T-cell (primary cell): ENCODE measurements at places on chromosomes 12 and 14.

GRCh38 chr12:107032266-107032665 is 45.3 kb upstream of the MTERF2 start:
- no peak for DNase-seq

GRCh38 chr14:32933629-32934072 is 5.0 kb upstream of the NPAS3 start:
- DNase-seq: no peak

DNA sequence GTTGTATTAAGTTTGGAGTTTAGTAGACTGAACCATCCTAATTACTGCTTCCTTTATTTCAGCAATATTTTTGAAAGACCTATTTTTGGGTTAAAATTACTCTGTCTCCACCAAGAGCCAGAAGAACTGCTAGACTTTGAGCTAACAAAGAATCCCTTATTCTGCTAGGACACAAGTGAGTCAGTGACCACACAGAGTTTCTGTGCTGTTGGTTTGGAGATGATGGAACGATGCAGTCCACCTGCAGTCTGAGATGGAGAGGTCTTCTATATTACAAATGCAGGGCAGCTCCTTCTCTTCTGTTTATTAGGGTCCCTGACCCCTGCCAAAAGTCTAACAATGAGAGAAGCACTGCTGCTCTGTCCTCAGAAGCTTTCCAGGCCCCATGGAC is 6.7 kb upstream of the STXBP6 start:
- no peak for DNase-seq

- DNase-seq: no peak
These were observed 53.9 kb downstream of the HNRNPC start for GRCh38 chr14:21215130-21215878.

DNA sequence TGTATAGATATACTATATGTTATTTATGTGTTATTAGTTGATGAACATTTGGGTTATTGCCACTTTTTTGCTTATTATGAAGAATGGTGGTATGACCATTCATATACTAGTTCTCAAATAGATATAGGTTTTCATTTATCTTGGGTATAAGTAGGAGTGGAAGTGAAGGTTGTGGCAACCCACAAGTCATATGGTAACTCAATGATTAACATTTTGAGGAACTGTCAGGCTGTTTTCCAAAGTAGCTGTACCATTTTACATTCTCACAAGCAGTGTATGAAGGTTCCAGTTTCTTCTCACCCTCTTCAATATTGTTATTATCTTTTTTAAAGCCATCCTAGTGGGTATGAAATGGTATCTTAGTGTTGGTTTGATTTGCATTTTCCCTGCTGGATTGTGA is 19.0 kb upstream of the MSRB3 start:
- no peak for DNase-seq

DNA sequence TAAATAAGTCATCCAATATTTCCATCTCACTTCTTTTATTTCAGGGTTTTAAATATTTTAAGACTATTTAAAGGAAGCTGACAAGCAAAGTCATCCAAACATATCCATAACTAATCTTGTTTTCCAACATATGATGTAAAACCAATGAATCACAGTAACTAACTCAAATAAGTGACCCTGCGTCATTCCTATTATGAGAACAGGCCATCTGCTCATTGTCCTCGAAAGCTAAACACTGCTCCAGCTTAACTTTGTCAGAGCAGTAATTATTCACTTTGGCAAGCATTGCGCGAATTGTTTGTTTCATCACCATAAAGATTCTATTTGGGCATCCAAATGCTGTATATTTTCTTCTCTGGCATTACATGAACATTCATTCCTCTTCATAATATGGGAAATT is 99.1 kb downstream of the CAPZA3 start:
- no peak for DNase-seq

GRCh38 chr12:93567174-93567573 is 5.3 kb upstream of the SOCS2 start:
- DNase-seq: no peak

DNA sequence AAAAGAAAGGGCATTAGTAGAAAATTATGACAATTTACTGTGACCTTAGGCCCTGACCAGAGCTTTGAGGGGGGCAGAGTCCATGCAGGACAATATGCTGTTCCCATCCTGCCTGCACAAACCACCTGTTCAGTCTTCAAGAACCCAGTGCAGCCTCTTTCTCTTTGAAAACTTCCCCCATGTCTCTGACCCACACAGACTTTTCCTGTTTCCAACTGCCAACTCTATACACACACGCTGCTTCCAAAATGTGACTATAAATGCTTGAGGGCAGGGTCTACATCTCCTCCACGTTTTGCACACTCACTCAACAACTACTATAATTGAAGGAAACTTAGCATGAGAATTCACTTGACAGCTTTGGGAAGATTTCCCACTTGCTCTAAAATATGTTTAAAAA is 36.6 kb upstream of the SYCP3 start:
- DNase-seq: no peak
